ENCODE measurements at places on chromosomes 6 and 20.

- no peak for DNase-seq
Observed at GRCh38 chr6:8831366-8832152, 396.2 kb upstream of the SLC35B3 start.

DNA sequence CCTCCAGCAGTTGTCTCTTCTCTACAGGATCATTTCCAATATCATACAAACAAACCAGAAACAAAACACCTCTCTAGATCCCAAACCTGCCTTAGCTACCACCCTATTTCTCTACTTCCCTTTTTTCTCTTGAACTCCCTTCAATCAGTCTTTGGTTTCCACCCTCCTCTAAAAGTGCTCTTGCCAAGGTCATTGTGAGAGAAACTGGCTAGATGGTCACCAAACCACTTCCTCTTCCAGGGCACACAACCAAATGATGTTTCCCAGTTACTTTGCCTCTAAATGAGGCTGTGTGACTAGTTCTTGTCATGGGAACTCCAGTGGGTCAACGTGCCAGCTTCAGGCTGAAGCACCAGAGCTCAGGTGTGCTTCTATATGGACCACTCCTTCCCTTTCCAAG lies 85.8 kb upstream of the ARMC2 start:
- no peak for DNase-seq

GRCh38 chr6:17622144-17622543 lies 22.0 kb downstream of the FAM8A1 start:
- DNase-seq, result no peak

GRCh38 chr6:4864519-4864918 lies 88.3 kb downstream of the CDYL start:
- no peak for DNase-seq

DNA sequence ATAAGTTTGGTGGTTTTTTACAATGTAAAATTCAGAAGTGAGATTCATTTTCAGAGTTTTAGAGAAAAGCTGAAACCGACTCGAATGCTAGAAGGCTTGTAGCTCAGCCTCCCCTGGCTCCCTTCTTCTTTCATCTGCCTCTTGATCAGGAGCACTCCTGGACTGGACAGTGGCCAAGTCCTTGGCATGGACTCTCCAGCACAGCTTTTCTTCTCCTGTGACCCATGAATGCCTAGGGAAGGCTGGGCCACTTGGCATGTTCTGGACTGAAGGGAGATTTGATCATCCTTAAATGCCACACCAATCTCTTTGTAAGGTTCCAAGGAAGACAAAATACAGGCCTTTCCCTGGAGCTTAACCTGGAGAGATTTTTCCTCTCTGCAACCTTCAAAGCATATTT lies 384.0 kb upstream of the SASH1 start:
- DNase-seq, result no peak

DNA sequence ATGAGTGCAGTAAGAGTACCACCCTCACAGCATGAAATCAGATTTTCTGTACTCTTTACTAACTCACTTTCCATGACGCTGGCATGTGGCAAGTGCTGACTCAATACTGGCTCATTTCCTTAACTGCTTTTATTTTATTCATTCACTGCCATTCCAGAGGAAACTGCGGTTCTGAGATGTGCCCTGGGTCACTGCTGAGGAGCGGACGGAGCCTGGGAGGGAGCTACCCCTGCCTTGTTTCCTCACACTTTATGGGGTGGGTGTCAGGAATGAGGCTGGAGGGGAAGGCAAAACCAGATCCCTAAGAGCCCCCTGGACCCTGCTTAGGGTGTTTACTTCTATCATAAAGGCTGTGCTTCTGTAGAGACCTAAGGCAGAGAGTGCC lies 14.4 kb downstream of the NT5E start:
- peak; percentile 97 for DNase-seq

DNA sequence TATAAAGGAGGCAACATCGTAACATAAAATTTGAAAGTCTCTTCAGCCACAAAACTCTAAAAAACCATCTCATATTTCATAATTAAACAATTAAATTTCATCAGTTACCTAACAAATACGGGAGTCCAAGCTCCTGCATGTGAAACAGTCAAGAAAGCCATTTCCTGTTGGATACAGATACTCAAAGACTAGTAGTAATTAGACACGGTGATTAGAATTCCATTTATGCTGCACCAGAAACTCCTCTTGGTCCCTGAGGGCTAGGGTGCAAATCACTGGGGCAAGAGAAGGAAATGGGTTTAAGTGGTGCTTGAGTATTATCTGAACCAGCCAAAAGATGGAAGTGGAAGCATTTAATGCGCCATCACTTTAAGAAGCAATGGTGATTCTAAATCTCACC lies 27.4 kb downstream of the TRAM2 start:
- no peak for DNase-seq

DNA sequence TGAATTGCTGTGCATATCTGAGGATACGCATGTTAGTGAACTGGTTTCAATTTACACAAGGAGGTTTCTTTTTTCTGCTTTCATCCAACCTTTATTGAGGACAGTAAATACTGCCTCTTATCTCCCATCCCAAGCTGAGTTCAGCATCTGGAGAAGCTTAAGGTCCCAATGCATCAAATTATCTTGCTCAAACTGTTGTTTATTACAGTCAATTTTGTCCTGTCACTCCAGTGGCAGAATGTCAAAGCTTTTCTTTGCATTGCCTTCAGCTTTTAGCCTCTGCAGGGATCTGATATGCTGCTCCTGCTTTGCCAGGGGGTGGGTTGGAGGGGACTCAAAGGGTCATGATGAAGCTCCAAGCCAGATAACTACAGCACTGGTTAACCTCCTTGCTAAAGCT lies 435.4 kb upstream of the SOX4 start:
- DNase-seq, result no peak

DNA sequence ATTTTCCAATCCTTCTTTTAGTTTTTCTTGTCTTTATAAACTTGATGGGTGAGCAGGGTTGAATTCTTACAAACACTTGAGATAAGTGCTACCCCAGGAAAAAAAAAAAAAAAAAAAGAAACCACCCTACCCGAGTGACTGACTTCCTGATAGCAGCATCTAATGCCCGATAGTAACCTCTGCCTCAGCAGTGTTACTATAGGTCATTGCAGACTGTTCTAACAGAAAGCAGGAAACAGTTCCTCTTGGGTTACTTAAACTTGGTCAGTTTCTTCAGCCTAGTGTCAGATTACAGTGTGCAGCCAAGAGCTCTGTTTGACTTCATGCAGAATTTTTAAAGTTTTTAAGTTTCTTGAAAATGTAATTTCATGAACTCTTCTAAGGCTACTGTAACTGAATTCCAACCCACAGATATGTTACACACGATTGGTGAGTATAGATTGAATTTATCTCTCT lies 2.1 kb downstream of the MYLIP start:
- peak; percentile 80 for DNase-seq

GRCh38 chr6:12483712-12484111 lies 193.6 kb downstream of the EDN1 start:
- DNase-seq, result no peak

DNA sequence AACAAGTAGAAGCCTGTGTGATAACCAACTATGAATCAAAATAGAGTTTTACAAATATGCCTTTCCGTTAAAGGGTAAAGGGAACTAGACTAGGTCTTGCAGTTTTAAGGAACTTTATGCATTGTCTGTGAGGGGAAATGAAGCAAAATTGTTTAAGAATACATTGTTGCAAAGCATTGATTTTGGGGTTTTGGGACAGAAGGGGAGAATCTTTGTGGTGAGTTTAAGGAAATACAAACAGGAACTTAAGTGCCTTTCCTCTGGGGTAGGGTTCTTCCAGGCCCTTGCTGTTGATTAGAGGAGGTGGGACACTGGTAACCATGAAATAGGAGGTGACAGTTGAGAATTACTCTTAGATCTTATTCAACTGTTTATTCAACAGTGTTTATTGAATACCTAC lies 4.7 kb downstream of the MAPK14 start:
- no peak for DNase-seq

- no peak for DNase-seq
Observed at GRCh38 chr6:44036196-44036595, 91.1 kb downstream of the MRPL14 start.

DNA sequence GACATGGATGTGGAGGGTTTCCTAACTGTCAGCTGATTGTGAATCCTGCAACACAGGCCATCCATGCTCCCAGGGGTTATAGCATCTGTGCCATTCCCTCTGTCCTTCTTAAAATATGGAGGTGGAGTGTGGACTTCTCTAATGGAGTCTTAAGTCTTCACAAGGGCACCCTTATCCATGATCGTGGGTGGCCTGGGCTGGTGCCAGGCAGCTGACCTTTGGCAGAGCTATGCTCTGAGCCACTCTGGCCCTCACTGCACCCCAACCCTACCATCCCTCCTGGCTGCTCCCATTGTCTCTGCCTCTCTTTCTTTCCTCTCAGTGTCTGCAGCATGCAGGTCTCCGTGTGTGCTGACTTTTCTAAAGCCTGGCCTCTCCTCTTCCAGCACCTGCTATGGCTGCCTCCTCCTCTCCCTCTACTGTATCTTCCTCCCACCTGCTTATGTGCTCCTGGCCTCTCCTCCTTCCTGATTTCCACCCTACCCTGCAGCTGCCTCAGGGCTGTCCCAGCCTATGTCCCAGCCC lies 11.2 kb upstream of the PCMTD2 start:
- DNase-seq, result no peak

- DNase-seq, result no peak
Observed at GRCh38 chr6:116329156-116329555, 41.6 kb upstream of the DSE start.

GRCh38 chr6:15150207-15150606 lies 95.7 kb upstream of the JARID2 start:
- no peak for DNase-seq

- no peak for DNase-seq
Observed at GRCh38 chr6:134261766-134262165, 56.1 kb downstream of the SGK1 start.

DNA sequence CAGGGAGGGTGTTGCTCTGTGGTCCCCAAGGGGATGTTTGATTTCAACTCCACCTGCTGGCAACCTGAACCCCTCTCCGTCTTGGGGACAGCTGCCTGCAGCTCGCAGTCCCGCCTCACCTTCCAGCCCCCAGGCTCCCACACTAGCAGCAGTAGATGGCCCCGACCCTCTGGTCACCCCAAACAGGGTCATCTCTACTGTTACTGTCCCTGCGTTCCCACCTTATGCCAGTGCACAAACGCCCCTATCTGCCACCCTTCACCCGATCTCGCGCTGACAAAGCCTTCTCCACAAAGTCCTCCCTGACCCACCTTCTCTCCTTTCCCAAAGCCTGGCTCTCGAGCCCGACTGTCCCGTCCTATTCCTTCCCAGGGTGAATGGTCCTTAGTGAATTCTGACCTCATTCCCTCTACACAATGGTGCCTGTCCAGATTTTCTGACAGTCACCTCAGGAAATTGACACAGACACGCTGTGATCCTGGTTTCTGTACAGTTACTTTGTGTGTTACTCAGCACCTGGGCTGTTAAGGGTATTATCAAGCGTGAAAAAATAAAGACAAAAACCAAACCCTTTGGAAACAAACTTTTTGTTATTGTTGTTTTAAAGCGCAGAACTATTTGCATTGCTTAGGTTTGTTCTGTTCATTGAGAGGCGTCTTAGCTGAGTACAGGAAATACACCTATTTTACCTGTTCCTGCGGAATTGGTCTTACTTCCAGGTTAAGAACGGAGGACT lies 728 bp downstream of the FUT9 start:
- no peak for DNase-seq

DNA sequence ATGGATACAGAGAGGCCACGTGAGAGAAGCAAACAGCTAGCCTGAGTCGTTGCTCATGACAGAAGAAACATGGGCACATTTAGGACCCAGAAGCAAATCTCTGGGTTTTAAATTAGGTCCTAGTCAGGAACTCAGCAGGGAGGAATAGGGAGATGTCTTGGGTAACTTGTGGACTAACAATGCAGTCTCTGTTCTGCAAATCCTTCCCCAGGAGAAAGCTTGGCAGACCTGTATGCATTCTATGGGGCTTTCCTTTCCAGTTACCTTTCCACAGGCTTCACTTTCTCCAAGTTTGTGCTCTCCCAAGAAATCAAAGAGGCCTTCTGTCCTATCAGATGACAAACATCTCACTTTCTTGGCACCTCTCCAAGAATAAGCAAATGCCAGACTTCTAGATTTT lies 47.2 kb upstream of the PLCB4 start:
- DNase-seq, result peak; percentile 83

All from cardiac muscle cell (in vitro differentiated cells and primary cell).